Smooth muscle cell of the brain vasculature (primary cell): ENCODE measurements at places on chromosomes 3 and 15.

DNA sequence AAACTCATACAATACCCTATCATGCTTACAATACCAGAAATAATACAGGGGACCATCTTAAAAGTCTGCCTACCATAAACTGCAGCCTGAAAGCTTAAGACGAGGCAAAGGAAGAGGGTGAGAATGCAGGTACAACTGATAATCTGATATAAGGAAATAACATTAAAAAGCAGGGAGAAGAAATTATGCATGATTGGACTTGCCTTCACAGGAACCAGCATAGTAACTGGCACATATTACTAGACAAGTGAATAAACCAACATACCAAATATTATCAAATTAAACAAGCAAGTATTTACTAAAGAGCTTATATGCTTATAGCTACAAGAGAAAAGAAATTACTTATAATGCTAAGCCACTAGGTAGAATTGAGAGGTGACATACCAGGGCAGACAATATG is 18.7 kb downstream of the ANKRD28 start:
- DNase-seq = no peak

GRCh38 chr15:99438691-99439523 is 126.9 kb upstream of the MEF2A start:
- peak; percentile 40 for DNase-seq

DNA sequence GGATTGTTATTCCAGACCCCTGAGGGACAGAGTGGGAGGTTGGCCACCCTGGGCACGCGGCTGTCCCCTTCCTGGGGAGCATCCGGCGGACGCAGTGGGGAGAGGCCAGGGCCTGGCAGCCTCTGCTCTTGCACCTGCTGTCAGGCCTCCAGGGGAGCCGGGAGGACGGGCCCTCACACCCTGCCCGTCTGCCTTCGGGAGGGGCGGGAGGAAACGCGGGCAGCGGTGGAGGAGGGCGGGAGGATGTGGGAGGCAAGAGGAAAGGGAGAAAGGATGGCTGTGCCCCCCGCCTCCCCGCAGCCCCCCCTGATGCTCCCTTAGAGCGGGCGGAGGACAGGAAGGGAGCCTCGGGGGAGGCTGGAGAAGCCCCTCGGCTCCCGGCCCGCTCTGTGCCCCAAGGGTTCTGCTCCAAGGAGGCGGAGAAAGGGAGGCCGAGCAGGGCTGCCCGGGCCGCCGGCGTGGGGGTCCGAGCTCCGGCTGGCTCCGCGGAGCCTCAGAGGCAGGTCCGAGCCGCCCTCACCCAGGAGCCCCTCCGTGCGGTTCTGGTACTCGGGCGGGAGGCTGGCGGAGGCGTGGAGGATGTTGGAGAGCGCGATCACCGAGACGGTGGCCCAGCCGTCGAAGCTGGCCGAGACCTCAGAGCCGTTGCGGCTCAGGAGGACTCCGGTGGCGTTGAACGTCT is 40.9 kb downstream of the MUC20 start:
- no peak for DNase-seq

- no peak for DNase-seq
Observed at GRCh38 chr3:299590-300301, 103.2 kb downstream of the CHL1 start.

- no peak for DNase-seq
Observed at GRCh38 chr15:58724466-58724865, 25.0 kb downstream of the ADAM10 start.

DNA sequence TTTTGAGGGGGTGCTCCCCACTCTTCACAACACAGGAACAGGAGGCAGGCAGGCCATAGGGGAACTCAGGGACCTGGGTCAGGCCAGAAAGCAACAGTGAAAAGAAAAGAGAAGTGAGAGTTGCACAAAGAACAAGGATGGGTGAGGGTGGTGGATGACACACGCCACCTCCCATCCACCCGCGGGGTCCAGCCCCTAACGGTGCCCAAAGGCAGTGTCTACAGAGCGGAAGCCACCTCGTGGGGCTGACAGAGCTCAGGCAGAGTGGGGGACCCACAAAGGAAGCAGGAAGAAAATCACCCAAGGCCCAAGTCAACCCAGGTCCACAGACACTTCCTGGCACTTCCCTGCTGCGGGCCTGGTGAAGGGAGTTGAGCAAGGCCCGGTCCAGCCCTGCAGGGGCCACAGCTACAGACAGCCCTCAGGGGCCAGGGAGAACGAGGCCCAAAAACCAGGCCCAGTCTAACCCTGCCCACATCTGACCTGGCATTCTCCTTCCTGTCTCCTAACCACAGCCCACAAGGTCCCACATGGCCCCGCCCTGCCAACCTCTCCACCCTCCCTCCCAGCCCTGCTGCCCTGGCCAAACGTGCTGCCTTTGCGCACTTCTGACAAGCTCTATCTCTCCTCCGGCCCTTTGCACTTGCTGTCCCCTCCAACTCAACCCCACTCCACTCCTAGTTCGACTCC is 5.9 kb downstream of the NUP210 start:
- no peak for DNase-seq

GRCh38 chr3:51712963-51713362 is 6.1 kb downstream of the GRM2 start:
- no peak for DNase-seq

GRCh38 chr3:157543501-157544035 is 40.4 kb upstream of the VEPH1 start:
- no peak for DNase-seq

GRCh38 chr15:99436542-99437314 is 129.1 kb upstream of the MEF2A start:
- no peak for DNase-seq

DNA sequence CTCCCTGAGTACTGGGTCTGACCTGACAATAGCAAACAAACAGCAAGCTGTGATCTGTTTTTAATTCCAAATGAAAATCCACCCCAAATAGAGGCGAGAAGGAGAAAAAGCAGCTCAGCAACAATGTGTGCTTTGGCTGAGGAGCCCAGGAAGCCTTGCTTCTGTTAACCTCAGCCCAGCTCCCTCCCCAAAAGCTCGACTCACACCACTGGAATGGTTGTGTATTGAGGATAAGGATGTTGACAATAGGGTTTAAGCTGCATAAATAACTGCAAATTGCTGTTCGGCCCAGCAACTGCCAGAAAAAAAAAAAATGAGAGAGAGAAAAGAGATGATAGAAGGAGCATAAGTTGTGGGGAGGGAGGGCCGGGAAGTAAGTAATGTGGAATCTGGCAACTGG is 104.0 kb upstream of the TBC1D5 start:
- DNase-seq = no peak

DNA sequence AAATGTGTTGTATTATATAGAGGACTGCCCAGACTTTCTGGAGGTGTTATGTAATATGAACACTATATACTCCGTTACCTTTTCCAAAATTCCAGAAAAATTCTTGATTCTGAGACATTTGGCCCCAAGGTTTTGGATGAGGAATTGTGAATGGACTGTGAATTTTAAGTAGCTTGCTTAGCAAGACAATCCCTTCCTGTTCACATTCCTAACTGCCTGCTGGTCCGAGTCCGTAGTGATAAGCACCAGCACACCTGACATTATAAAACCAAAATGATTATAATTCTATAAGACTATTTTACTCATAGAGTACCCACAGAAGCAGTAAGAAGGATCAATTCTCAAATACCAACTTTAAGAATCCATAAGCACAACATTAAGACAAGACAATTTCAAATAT is 11.2 kb downstream of the EXD1 start:
- no peak for DNase-seq

- no peak for DNase-seq
Observed at GRCh38 chr3:55641964-55642363, 154.9 kb upstream of the WNT5A start.

- no peak for DNase-seq
Observed at GRCh38 chr3:152309031-152309430, 40.3 kb downstream of the MBNL1 start.

GRCh38 chr3:168285506-168285905 is 189.8 kb upstream of the GOLIM4 start:
- DNase-seq = no peak

GRCh38 chr3:53817211-53817610 is 29.0 kb downstream of the CHDH start:
- no peak for DNase-seq

- no peak for DNase-seq
Observed at GRCh38 chr3:188853856-188854771, 317.7 kb upstream of the TPRG1 start.

- peak; percentile 47 for DNase-seq
Observed at GRCh38 chr3:99842826-99843589, 25.3 kb downstream of the CMSS1 start.

- DNase-seq = no peak
Observed at GRCh38 chr3:40207796-40208195, 101.7 kb upstream of the EIF1B start.

- DNase-seq = no peak
Observed at GRCh38 chr15:27059610-27060202, 88.7 kb downstream of the GABRG3 start.

- DNase-seq = no peak
Observed at GRCh38 chr3:182323126-182323700, 470.1 kb upstream of the ATP11B start.

- DNase-seq = no peak
Observed at GRCh38 chr3:41854956-41855355, 106.9 kb downstream of the ULK4 start.

GRCh38 chr3:188929137-188929536 is 242.6 kb upstream of the TPRG1 start:
- no peak for DNase-seq

DNA sequence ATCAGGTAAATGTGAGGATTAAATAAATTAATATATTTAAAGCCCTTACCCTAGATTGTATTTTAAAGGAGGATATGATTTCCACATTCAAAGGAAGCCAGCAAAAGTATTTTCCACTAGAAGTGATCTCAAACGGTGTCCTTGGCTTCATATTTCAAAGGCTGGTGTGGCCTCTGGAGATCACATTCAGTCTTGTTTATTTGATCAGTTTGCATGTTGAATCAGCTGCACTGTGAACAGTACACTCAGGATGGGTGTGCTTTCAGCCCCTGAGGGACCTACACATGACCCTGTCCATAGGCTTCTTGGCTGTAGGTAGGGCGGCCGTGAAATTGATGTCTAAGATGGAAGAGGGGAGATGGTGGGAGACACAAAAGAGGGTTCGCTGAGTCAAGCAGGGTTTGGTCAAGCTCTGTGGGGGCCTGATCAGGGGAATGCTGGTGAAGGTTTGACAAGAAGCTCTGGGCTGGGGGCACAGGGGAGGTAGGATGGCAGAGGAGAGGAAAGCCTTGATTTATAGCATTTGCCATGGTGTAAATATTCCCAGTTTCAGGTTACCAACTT is 21.9 kb downstream of the CYP8B1 start:
- DNase-seq = no peak

- DNase-seq = no peak
Observed at GRCh38 chr3:16379838-16380237, 114.8 kb downstream of the OXNAD1 start.

DNA sequence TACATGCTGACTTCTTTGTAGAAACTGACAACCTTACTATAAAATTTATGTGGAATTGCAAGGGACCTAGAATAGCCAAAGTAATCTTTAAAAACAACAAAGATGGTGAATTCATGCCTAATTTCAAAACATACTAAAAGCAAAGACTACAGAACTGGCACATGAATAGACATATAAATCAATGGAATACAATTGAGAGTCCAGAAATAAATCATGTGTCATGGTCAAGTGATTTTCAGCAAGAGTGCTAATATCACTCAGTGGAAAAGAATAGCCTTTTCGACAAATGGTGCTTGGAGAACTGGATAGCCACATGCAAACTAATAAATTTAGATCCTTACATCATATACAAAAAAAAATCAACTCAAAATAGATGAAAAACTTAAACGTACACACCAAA is 8.7 kb downstream of the IMPG2 start:
- no peak for DNase-seq

GRCh38 chr15:64653757-64654156 is 121.6 kb downstream of the RBPMS2 start:
- DNase-seq = no peak

GRCh38 chr15:27646531-27646930 is 452.6 kb downstream of the OCA2 start:
- DNase-seq = no peak

- DNase-seq = no peak
Observed at GRCh38 chr3:139953131-139953910, 18.3 kb downstream of the CLSTN2 start.

- no peak for DNase-seq
Observed at GRCh38 chr3:58387650-58388546, 45.7 kb downstream of the PDHB start.

DNA sequence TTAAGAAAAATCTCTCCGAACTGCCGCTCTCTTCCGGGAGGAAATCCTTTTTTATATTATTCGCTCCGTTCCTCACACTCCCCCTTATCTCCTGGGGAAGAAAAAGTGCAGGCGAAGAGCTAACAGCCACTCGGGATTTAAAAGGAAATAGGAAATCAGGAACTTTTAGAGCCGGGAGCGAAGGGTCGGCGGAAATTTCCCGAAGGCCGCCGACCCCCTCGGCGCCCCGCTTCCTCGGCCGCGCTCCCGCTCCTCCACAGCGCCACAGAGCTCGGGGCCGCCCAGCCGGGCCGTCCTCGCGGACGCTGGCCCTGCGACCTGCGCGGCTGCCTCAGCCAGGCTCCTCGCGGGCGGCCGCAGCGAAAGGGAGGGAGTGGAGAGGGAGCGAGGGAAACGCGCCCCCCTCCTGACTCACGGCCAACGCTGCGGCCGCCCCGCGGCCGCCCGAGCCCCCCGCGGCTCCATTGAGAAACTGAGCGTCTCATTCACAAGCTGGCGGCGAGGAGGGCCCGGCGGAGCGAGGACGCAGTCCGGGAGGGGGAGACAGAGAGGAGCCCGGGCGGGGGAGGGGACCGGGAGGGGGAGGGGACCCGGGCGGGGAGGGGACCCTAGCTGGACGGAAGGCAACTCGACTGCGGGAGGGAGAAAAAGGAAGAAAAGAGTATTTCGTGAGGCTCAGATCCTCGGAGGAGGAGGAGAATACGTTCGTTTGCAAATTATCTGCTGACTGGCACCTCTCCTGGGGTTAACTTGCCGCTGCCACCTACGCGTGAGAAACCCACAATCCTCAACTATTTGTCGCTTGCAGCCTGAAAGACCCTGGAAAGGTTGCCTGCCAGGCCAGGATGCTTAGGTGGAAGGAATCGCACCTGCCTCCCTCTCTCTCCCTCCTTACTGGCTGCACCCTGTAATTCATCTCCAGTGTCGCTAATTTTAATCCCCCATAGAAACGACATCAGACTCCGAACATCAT is at the start of gene PTPN9:
Gene PTPN9, minus strand, starts transcription at position 368 of the 973 bp plus-strand sequence. CDS start 539 bp downstream, outside the sequence.
- peak; percentile 74 for DNase-seq

DNA sequence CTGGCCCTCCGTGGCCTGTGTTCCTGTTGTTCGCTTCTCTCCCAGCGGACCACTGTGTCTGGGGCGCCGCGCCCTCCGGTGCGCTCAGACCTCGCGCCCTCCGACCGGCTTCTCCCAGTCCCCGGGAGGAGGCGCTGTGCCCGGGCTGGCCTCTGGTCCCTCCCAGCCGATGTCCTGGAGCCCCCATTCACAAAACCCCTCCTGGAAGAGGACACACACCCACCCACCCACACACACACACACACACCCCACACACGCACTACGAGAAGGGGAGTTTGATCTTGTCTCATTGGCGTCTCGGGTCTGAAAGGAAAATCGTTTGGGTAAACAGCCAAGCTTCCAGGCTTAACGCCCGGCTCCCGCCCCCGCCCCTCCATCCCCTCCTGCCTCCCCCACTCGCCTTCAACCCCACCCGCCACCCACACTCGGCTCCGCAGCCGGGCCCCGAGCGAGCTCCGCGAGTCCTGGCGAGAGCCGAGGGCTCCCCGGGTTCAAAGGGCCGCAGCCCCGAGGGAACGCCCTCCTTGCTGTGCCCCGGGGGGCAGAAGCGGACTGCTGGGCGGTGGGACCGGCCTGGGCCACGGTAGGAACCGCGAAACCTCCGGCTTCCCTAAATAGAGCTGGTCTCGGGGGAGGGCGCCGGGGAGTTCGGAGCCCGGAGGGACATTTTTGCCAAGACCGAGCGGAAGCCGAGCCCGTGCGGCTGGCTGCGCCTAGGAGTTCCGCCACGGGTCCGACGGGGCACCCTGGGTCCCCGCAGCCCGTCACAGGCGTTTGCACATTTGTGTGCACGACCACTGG is 23.6 kb downstream of the NR2F2 start:
- DNase-seq = no peak
